ENCODE measurements at places on chromosomes 2 and 18. TPM values are rescaled to one million over a fixed set of nuclear protein-coding genes. Genes with fewer than 3 reads are reported as not detected.

AOX1 gene
- total RNA-seq = 36.7 TPM

LHCGR gene
- not detected for total RNA-seq

OTOS gene
- total RNA-seq = not detected

MOB1A gene
- total RNA-seq = 63.6 TPM

COMMD1 gene
- total RNA-seq = 55.4 TPM

WDFY1 gene
- 29.6 TPM for total RNA-seq

DHRS9 gene
- not detected for total RNA-seq

NPC1 gene
- 18.7 TPM for total RNA-seq

MC2R gene
- not detected for total RNA-seq

SLC4A1AP gene
- total RNA-seq = 22.4 TPM

STK25 gene
- 180 TPM for total RNA-seq

B4GALT6 gene
- 3.0 TPM for total RNA-seq

TMEM200C gene
- 1.5 TPM for total RNA-seq

CXCR2 gene
- total RNA-seq = not detected

KCMF1 gene
- 32.0 TPM for total RNA-seq

MOB4 gene
- 24.8 TPM for total RNA-seq

VSNL1 gene
- total RNA-seq = 1.0 TPM

RTP5 gene
- total RNA-seq = not detected

ASB18 gene
- total RNA-seq = not detected

DSC3 gene
- 0.17 TPM for total RNA-seq

DIS3L2 gene
- total RNA-seq = 19.6 TPM

PLEK gene
- not detected for total RNA-seq

CNOT11 gene
- 29.3 TPM for total RNA-seq

C2orf15 gene
- total RNA-seq = not detected

ASIC4 gene
- not detected for total RNA-seq

EVX2 gene
- not detected for total RNA-seq

LYG2 gene
- total RNA-seq = not detected

PPP1R1C gene
- 0.15 TPM for total RNA-seq

IL36A gene
- not detected for total RNA-seq

KLHL14 gene
- not detected for total RNA-seq

ALPI gene
- not detected for total RNA-seq

PTPRM gene
- 15.8 TPM for total RNA-seq

GPR155 gene
- total RNA-seq = 0.74 TPM

MOGAT1 gene
- total RNA-seq = not detected

RIF1 gene
- 15.3 TPM for total RNA-seq

All from bronchus fibroblast of lung (primary cell).